ENCODE measurements at places on chromosomes 5 and 9.

- no peak for DNase-seq
Observed at GRCh38 chr9:86794391-86795046, 152.8 kb downstream of the GAS1 start.

DNA sequence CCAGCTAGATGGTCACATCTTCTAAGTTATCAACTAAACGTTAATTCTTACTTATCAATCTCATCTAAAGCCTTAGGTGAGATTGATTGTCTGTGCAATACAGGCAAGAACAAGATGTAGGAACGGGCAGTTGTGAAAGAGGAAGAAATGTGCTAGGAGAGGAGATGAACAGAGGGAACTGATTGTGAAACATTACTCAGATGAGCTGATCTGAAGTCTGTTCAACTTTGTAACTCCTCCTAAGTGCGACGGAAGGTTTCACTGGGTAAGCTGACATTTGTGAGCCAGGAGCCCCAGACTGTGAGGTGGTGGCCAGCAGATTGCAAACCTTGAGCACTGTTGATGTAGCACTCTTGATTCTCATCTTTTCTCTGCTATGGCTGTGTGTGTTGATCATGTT lies 204.1 kb downstream of the CD180 start:
- no peak for DNase-seq

DNA sequence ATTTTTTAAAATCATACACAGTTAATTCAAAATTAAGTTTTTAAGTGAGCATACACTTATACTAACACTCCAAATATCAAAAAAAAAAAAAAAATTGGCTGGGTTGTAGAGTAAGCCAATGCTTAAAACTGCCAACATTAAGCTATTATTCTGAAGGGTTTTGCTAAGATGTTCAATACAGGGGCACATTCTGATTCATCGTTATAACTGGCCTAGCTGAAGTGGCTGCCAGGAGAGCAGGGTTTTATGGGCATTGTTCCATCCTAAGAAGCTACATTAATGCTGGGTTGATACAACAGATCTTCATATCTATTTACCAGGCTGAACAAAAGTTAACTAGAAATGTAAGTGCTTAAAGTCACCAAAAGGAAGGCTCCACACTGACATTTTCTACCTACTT lies 13.4 kb downstream of the ELAVL2 start:
- DNase-seq, result no peak

- no peak for DNase-seq
Observed at GRCh38 chr9:95336281-95336680, 18.8 kb upstream of the FANCC start.

- DNase-seq, result no peak
Observed at GRCh38 chr9:110446171-110446570, 108.5 kb upstream of the TXNDC8 start.

DNA sequence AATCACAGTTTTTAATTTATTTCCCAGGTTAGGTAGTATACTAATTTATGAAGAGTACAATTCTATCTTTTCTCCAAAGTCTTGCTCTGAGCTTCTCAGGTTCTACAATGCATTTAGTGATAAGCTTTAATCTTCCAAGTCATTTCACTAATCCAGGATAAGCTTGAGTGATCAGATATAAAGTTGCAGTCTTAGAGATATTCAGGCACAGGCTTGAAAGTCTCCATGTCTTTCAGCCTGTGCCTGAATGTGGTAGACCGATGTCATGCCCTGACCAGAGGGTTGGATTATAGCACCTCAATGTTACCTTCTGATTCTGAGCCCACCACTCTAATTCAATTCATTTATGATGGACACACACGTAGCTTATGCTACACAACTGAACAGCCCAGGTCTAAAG lies 3.2 kb downstream of the CRHBP start:
- no peak for DNase-seq

- DNase-seq, result no peak
Observed at GRCh38 chr9:133509179-133510083, 15.3 kb downstream of the MYMK start.

- DNase-seq, result no peak
Observed at GRCh38 chr5:148739023-148739422, 84.7 kb upstream of the HTR4 start.

DNA sequence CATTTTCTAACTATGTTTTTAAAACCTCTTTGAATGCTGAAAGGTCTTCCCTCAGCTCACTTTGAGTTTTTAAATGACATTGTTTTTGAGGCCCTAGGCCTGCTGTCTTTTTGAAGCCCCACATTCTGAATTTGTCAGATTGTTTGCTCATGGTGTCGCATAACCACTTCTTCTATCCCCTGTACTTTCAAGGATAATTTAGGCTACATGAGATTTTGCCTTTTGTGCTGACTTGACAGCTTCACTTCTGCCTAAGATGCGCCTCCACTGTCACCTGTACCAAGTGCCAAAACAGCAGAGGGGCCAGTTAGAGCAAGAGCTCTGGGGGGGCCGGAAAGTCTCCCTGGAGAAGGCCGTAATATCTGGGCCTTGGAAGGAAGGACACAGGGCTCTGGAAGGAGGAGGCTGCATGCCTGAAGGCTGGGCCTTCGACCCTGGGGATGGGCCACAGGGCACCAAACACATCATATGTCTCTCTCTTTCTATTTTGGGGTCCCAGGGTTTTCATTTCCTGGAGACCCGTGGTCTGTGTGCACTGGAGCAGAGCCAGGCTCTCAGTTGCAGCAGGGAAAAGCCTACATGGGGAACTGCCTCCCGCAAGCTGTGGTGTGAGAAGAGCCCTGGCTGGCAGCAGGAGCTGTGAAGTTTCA lies 49.1 kb downstream of the NDST1 start:
- DNase-seq, result no peak

DNA sequence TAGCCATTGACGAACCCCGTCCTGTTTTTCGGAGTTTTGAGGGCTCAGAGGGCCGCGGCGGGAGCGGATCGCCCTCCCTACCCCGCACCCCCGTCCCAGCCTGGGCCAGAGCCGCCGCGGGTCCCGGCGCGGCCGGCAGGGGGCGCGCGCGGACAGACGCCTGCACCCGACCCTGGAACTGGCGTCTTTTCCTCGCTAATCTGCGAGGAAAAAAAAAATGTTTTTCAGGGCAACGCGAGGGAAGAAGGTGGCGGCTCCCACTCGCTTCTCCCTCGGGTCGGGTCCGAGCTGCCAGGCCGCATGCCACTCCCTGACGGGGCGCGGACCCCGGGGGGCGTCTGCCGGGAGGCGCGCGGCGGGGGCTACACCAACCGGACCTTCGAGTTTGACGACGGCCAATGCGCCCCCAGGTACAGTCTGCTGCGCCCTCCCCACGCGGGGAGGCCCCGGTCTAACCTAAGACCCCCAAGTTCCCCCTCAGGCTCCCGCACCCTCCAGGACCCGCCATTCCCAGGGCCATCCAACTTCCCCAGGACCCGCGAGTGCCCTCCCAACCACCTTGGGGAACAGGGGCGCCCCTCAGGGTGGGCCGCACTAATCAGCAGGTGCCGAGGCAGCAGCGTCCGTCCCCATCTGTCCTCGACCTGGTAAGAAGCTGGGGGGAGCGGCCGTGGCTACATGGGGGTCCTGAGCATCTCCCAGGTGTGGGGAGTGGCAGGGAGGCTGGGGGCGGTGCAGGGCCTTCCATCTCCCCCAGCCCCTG lies at the start of gene KCNT1:
TSS of gene KCNT1 (plus strand) at position 227 of the 763 bp plus-strand sequence. CDS start at position 301, 74 bp downstream.
- peak; percentile 46 for DNase-seq

DNA sequence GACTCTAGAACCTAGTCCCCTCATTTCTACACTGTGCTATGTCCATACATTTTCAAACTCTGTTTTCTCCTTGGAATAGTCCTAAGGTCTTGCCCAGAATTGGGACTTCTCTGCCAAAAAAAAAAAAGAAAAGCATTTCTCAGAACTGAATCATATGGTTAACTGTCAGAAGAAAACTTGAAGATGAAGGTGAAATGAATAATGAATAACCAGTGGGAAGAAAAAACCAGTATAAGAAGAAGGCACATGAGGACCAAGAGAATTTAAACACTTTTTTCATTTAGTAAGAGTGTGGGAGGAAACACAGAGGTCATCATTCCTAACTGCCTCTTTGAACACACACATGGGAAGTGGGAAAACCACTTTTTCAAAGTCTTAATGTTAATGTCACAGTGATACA lies 197.7 kb downstream of the PRELID2 start:
- DNase-seq, result no peak

DNA sequence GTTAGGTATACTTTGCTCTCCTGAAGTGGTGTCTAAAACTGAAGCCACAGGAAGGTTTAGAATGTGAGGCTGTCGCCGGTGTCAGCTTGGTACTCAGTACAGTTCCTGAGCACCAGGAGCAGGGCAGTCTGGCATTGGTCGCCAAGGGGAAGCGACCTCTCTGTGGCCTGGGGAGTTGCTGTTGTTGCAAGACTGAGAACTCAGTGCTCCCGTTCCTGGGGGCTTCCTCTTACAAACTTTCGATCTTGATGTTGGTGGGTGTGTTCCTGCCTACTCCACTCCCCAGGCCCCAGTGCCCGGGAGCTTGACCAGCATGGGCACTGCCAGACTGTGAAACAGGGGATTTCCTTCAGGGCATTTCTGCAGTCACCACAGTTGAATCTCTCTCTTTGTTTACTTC lies 52.4 kb upstream of the PPARGC1B start:
- peak; percentile 41 for DNase-seq
